ENCODE measurements at places on chromosomes 3 and 15. TPM values are rescaled to one million over a fixed set of nuclear protein-coding genes. Genes with fewer than 3 reads are reported as not detected.

Gene IL5RA
- not detected for total RNA-seq

Gene LRTM1
- not detected for total RNA-seq

Gene MYL3
- not detected for total RNA-seq

Gene GPR149
- not detected for total RNA-seq

Gene ATOSA
- total RNA-seq, result 45.4 TPM

Gene IL16
- 319 TPM for total RNA-seq

Gene GNAT1
- not detected for total RNA-seq

Gene ADGRG7
- total RNA-seq, result not detected

Gene CHRM5
- not detected for total RNA-seq

Gene MAP1A
- total RNA-seq, result 6.4 TPM

Gene SYNPR
- total RNA-seq, result not detected

Gene ZBED2
- 2.3 TPM for total RNA-seq

Gene PPM1L
- total RNA-seq, result 5.8 TPM

Gene COL8A1
- 0.08 TPM for total RNA-seq

Gene XCR1
- total RNA-seq, result not detected

Gene ARHGAP31
- total RNA-seq, result 1.3 TPM

Gene FSTL1
- 0.31 TPM for total RNA-seq

Gene FANCD2OS
- total RNA-seq, result not detected

Gene SV2B
- 0.26 TPM for total RNA-seq

Gene PTH1R
- not detected for total RNA-seq

Gene C15orf39
- 47.1 TPM for total RNA-seq

Gene KIF15
- total RNA-seq, result 46.1 TPM

Gene IFT57
- 40.4 TPM for total RNA-seq

Gene FEZF2
- not detected for total RNA-seq

Gene GLDN
- not detected for total RNA-seq

Gene TRPM1
- total RNA-seq, result not detected

Gene PCLAF
- total RNA-seq, result 88.6 TPM

Gene ACSBG1
- total RNA-seq, result not detected

Gene CCDC54
- total RNA-seq, result not detected

Gene GRIP2
- total RNA-seq, result 0.07 TPM

Gene CCDC32
- total RNA-seq, result 30.9 TPM

Gene ZNF654
- total RNA-seq, result 29.2 TPM

Gene FGF7
- not detected for total RNA-seq

Gene MKRN2OS
- total RNA-seq, result not detected

Gene GMPS
- 86.2 TPM for total RNA-seq

Gene SLC28A2
- total RNA-seq, result not detected

Gene STRIT1
- not detected for total RNA-seq

Gene PP2D1
- not detected for total RNA-seq

Gene PROK2
- total RNA-seq, result 0.23 TPM

Gene CSPG4
- total RNA-seq, result 0.02 TPM

Gene SPESP1
- total RNA-seq, result 0.68 TPM

Gene GP9
- not detected for total RNA-seq

Gene SLCO2A1
- total RNA-seq, result not detected

Gene PIF1
- 42.5 TPM for total RNA-seq

Gene OR5AC2
- not detected for total RNA-seq

Gene BLM
- 31.2 TPM for total RNA-seq

Data from activated naive CD4-positive, alpha-beta T cell treated with anti-CD3 and anti-CD28 coated beads, Interleukin-2, amount 10 ng/mL, durations not matched to agents 5 hours and 36 hours (primary cell).